ENCODE measurements at places on chromosomes 1 and 21.

- DNase-seq, result no peak
Measured at GRCh38 chr1:179014123-179014522, 11.6 kb upstream of the FAM20B start.

DNA sequence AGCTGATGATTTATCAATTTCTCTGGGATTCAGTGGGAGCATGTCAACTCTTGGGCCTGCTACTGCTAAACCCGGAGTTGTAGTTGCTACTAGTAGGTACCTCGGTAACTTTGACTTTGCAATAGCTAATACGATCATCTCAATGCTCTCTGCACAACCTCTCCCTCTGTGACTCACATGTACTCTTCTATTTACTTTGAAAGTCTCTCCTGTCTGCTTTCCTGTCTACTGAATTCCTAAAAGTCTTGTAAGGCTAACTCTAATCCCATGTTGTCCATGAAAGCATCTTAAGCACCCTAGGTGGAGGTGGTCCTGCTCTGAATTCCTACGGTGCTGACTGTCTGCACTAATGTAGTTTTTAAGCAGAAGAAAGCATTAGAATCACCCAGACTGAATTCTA is 29.3 kb downstream of the SLC9C2 start:
- DNase-seq, result no peak

- no peak for DNase-seq
Measured at GRCh38 chr1:6093071-6093470, 47.4 kb downstream of the KCNAB2 start.

- no peak for DNase-seq
Measured at GRCh38 chr1:29623501-29623900, 387.2 kb downstream of the PTPRU start.

DNA sequence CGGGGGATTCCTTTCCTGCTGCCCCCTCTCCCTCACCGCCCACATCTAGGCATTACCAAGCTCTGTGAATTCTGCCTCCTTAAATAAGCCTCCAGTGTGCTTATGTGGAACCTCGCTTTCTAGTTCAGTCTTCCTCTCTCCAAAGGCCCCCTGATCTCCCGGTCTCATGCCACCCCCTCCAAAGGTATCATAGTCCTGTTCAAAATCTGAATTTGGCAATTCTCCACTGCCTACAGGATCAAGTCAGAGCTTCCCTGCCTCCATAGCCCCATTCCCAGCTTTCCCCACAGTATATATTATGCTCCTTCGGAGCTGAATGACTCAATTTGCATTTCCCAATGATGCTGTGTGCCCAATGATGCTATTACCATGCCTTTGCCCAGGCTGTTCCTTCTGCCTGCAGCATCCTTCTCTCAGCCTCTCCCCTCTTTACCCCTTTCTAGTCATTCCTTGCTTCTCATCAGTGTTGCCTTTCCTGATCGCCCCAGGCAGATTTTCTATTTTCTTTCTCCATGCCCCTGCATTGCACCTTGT is 1.7 kb downstream of the AZIN2 start:
- DNase-seq, result no peak

- DNase-seq, result no peak
Measured at GRCh38 chr1:119554183-119554582, 47.2 kb downstream of the HSD3B1 start.

DNA sequence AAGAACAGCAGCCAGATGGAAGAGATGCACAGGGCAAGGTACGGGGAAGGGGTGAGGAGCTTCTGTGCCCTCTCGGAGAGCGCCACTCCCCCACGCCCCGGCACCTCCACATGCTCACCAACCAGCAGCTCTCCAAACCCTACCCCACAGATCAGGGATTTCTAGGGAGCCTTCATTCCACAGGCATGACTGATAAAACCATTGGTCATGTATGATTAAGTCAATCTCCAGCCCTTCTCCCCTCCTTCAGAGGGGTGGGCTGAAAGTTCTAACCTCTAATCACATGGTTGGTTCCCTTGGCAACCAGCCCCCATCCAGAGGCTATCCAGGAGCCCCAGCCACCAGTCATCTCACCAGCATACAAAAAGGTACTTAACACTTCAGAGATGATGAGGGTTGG is 144.7 kb downstream of the TGFBR3 start:
- DNase-seq, result no peak

- no peak for DNase-seq
Measured at GRCh38 chr1:167695147-167695546, 26.6 kb upstream of the MPZL1 start.

- DNase-seq, result no peak
Measured at GRCh38 chr1:25090707-25091422, 141.4 kb downstream of the SYF2 start.

GRCh38 chr21:23316190-23316589 is 2291.1 kb downstream of the MRPL39 start:
- no peak for DNase-seq

DNA sequence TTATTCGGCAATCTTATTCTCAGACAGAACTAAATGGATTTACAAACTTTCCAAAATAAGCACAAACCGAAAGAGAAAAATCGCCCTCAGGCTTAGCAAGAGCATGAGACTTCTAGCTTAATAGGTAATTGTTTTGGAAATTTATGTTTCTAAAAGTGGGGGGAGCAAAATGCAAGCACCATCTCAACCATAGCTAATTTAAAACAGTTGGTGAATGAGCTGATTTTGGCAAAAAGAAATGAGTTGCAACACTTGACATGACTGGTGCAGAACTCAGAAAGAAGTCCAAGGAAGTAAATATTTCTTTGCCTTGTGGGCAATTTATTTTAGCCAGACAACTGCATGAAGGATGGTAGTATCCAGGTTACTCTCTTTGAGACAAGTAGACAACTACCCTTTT is 71.5 kb upstream of the PTGFR start:
- DNase-seq, result no peak

GRCh38 chr1:6447818-6448748 is 17.9 kb downstream of the TNFRSF25 start:
- peak; percentile 28 for DNase-seq

GRCh38 chr1:9615316-9616063 is 26.8 kb downstream of the TMEM201 start:
- DNase-seq, result peak; percentile 70

DNA sequence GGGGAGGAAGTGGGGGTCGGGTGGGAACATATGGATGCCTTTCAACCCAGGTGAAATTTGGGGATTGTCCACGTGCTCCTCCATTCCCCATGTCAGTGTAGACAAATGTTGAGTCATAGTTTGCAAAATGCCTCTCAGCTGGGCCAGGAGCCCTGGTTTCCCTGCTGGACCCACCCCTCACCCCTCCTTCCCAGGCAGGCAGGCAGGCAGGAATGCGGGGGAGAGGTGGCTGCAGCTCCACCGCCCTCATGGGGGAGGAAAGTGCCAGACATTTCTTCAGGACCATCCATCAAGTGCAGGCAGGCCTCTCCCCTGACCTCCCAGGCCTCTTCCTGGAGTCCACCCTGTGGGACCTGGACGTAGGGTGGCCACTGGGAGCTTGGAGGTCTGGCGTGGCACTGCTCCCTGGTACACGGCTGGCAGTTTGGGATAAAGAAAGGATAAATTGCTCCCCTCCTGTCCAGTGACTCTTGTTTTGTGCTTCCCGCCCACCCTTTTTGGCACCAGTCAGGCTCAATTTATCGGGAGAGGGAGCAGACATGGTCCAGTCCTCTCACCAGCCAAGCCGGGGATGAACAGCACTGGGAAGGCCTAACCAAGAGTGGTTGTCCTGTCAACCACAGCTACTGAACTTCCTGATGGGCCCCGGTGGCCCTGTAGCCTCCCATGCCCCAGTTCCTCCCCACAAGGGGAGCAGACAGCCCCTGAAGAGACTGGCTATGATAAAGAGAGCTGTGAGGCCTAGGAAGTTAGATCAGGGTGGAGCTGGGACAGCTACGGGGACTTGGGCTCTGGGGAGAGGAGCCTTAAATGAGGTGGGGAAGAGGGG is 18.9 kb downstream of the NPR1 start:
- DNase-seq, result no peak

- DNase-seq, result peak; percentile 54
Measured at GRCh38 chr1:2786329-2787162, 14.9 kb downstream of the TTC34 start.

- no peak for DNase-seq
Measured at GRCh38 chr1:51231120-51231519, 5.0 kb upstream of the RNF11 start.

GRCh38 chr1:230084408-230085177 is 17.6 kb downstream of the GALNT2 start:
- no peak for DNase-seq

DNA sequence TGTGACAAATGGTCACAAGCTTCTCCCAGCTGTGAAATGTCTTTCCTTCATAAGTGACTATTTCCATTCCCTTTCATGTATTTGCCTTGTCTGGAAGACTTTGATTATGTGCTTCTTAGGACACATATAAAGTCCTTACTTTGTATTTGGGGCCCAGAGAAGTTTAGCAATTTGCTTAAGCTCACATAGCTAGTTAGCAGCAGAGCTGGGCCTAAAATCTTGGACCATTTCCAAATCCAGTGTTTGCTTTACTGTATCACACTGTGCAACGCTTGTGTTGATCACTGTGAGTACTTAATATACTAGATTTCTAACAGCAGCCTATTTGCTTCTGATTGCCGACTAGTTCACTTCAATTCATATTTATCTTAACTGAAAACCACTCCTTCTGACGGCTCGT is 2.2 kb upstream of the KCNA3 start:
- no peak for DNase-seq

DNA sequence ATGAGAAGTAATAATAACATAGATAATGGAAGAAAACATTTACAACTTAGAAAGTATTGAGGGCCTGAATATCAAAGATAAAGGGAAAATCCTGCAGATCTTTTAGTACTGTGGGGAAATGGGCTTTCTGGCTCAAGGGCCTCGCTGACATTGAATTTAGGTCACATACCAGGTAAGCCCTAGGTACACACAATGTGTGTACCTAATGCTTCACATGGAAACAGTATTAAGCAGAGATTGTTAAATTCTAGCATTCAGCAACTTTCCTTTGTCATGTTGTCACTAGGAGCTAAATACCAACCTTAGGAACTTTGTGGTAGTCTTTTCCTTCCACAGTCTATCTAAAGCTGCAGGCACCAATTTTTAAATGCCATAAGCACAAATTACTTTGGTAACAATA is 49.7 kb downstream of the ODF2L start:
- DNase-seq, result no peak

GRCh38 chr1:11753555-11754208 is 8.3 kb upstream of the C1orf167 start:
- DNase-seq, result no peak

GRCh38 chr1:171595324-171595723 is 26.7 kb upstream of the MYOCOS start:
- no peak for DNase-seq

GRCh38 chr1:206685334-206685768 is 646 bp downstream of the MAPKAPK2 start:
- peak; percentile 65 for DNase-seq

GRCh38 chr1:211920141-211920572 is 89.6 kb upstream of the LPGAT1 start:
- no peak for DNase-seq

DNA sequence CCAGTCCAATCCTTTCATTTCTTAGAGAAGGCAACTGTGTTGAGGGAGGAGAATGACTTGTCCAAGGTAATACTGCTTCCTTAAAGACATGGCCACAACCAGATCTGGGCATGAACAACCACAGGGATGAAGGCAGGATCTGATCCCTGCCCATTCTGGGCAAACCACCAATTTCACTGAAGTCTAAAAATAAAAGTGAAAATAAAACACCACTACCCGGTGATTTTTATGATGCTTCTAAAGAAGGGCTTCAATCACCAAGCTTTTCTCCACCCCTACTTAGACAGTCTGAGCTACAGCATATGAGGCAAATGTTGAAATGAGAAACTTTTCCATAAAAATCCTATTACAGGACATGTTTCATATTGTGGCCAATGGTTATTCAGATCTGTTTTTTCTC is 133.0 kb downstream of the PTPN14 start:
- no peak for DNase-seq

GRCh38 chr1:94702442-94702815 is 117.7 kb upstream of the SLC44A3 start:
- no peak for DNase-seq

GRCh38 chr1:56202796-56203492 is 376.4 kb downstream of the PLPP3 start:
- DNase-seq, result no peak

DNA sequence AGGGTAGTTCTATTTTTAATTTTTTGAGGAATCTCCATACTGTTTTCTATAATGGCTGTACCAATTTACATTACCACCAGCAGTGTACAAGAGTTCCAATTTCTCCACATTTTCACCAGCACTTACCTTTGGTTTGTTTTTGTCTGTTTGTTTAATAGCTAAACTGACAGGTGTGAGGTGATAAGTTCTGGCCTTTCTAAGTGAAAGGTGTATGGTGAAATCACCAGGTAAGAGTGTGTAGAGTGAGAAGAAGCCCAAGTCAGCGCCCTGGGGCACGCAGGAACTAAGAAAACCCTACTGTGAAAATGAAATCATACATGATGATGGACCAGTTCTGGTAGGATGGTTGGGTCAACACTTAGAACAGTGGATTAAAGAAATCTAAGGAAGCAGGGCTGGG is 34.5 kb downstream of the BTG3 start:
- DNase-seq, result no peak

DNA sequence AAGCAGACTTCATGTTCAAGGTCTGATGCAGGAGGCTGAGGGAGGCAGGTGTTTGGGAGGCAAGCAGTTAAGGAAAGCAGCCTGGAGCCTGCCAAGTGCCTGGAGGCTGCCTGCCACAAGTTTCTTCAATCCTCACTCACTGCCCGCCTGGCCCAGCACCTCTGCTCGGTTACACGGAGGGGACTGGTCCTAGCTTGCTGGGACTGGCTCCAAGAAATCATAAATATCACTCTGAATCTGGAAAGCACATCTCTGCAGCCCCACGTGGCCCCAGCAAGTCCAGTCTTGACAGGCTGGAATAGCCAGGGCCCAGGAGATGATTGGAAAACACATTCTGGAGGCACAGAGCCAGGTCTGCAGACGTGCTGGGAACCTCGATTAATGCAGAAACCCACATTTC is 83.9 kb downstream of the BCAR3 start:
- no peak for DNase-seq

DNA sequence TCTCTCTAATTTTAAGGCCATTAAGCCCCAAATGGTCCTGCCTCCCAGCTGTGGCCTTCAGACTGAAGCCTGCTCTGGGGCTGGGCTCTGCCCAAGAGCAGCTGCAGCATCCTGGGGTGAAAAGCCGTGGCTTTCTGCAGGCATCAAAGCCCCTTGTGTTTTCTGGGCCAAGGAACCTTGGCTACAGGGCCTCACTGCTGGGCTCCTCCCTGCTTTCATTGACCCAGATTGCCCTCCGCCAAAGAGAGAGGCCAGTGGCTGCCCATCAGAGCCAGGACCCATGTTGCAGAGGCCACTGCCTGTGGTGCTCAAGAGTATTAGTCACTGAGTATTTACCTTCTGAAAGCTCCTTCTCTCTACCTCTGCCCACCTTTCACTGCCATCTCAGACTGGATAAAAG is 1.6 kb downstream of the ZNF648 start:
- DNase-seq, result no peak

GRCh38 chr1:176178316-176178715 is 28.8 kb downstream of the COP1 start:
- no peak for DNase-seq

DNA sequence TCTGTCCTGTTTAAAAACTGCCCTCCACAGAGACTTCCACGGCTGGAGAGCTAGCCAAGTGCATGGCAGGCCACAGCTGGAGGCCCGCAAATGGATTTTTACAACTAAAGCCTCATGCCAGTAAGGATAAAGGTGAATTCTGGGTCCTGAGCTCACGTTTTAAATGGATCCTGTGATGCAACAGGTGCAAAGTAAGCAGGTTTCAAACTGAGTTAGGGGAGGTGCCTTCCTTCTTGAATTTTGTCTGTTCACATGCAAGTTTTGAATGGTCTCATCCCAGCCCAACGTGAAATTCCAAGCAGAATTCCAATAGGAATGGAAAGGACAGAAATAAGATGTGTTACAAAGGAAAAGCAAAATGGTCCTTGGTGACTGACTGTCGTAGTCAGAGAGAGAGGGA is 36.2 kb upstream of the A3GALT2 start:
- no peak for DNase-seq

Measured in germinal center (tissue), 1 donor.